ENCODE measurements at places on chromosomes 7 and 10. TPM values are rescaled to one million over a fixed set of nuclear protein-coding genes. Genes with fewer than 3 reads are reported as not detected.
A peak's percentile ranks its signal among the peaks of the same experiment; 100 is the strongest.

SND1 gene
- total RNA-seq = 174 TPM

DNA sequence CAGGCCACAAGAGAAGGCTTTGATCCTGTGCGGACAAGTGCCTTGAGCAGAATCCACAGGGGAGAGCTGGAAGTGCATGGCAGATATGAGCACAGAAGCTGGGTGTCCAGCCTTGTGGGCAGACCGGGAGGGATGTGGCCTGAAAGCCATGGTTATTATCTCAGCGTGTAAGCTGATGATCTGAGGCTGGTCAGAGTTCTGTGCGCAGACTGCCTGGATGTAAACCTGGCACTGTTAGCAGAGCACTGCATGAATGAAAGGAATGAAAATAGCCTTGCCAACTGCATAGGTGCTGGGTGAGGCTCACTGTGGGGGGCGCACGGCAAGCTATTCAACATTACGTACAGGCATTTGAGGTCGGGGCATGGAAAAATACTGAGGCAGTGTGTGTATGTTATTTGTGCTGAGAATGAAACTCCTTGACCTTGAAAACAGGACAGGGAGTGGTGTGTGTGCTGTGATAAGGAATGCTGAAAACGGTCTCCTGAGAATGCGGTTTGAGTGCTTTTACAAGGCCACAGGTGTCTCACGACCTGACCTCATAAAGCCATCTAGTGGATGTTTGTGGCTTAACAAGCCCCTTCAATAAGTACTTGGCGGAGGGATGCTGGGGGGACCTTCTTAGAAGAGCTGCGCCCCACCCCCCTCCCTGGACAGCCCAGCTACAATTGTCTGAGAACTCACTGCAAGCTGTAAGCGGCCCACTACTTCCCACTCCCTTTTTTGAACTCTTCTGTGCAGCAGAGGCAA, 18.7 kb downstream of the AKR1C1 start:
- peak; percentile 46 for DNase-seq

DNMBP gene
- 12.9 TPM for total RNA-seq

DNA sequence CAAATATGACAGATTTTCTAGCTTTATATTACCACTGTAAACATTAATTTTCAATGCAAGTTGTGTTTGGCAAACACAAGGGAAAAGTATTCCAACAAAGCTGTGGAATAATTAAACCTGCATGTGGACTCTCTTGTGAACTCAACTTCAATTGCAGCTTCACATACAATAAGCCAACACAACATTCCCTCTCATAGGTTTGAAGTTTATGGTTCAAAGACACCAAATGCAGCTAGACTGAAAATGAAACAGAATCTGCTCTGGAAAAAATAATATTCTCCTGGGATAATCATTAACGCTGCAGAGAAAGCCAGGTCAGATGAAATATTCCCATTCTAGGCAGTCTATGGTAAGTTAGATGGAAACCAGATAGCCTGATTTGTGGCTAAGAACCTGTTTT, 105.8 kb upstream of the VIPR2 start:
- no peak for DNase-seq

- DNase-seq = no peak
These were observed 203.7 kb downstream of the IPMK start for GRCh38 chr10:58063861-58064480.

GRCh38 chr10:123578721-123579120, 87.4 kb upstream of the GPR26 start:
- no peak for DNase-seq

- DNase-seq = no peak
These were observed 57.0 kb upstream of the DNAJB6 start for GRCh38 chr7:157279741-157280215.

DNA sequence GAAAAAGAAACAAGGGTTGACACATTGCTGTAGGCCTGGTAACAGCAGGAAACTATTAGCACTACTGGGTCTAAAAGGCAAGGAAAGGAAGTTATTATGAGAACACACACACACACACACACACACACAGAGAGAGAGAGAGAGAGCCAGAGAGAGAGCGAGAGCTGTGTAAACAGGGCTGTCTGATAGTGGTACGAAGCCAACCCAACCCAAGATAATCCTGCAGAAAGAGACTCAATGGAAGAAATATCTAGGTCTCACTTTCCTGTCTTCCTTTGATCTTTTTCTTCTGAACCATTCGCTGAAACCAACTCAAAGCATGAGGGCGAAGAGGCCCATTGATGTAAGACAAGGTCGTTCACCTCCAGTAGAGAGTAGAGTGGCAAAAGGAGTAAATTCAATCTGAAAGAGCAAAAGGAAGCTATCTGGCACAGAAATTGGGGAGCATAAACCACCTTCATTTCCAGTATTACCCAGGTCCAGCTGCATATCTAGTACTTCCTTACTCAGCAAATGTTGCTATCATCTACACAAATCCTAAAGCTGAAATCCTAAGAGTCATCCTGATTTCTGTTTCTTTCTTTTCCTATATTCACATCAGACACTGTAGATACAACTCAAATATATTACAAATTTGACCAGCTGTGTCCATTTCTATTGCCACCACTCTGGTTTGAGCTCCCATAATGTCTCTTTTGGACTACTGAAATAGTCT, 110.2 kb downstream of the TMEM26 start:
- DNase-seq = no peak

ANXA8L1 gene
- not detected for total RNA-seq

DNA sequence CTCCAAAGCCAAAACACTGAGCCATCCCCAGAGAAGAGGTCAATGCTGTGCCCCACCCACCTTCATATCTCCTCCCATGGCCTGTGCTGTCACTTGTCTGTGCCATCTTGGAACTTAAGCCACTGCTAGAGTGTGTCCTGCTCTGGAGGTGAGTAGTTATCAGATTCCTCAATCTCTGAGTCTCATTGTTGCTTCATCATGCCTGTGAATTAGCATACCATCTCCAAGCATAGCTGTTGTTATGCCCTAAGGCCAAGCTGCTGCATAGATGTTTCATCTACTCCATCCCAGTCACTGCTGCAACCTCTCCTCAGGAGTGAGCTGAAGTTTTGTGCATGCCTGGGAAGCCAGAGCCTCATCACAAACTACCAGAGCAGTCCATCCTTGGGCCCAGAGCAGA, 349.0 kb downstream of the ZWINT start:
- no peak for DNase-seq

- no peak for DNase-seq
These were observed 42.3 kb upstream of the CYCS start for GRCh38 chr7:25167262-25167843.

HTR7 gene
- 0.77 TPM for total RNA-seq

- DNase-seq = no peak
These were observed 24.7 kb downstream of the UBE2D1 start for GRCh38 chr10:58359541-58359940.

VSTM4 gene
- total RNA-seq = 4.4 TPM

DNA sequence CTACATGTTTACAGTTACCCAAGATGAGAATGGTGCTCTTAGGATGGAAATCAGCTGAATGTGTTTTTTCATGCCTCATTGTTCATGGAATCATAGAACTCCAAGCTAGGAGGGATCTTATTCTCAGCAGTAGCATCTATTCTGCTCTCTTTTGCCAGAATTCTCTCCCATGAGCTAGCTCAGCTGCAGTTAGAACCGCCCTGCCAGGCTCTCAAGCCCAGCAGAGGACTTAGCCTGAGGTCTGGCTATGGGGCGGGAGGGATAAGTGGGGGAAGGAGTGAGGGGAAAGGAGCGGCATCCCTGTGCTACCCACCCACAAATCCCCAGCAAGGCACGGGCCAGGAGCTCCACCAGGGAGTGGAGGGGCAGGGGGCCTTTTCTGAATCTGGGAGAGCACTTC, 120.7 kb upstream of the PLXNA4 start:
- DNase-seq = no peak

- DNase-seq = no peak
These were observed 201.1 kb upstream of the PLXNA4 start for GRCh38 chr7:132777414-132777813.

AFAP1L2 gene
- total RNA-seq = 0.77 TPM

DNA sequence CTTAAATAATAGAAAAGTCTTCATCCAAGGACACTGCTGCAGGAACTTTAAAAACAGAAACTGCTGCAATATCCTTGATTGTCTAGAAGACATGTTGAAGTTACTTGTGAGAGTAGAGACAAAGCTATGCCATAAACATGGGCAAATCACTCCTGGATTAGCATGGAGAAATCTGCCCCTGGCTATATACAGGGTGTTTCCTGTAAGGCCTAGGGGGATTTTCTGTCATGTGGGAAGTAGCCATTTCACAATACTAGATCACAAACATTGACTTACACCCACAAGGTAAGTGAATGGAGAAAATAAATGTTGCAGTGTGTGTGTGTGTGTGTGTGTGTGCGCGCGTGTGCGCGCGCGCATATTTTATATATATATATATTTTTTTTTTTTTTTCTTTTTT, 35.2 kb upstream of the PDK4 start:
- DNase-seq = no peak

TLL2 gene
- 0.17 TPM for total RNA-seq

OR6B1 gene
- not detected for total RNA-seq

GRCh38 chr7:19020062-19020461, 97.4 kb downstream of the TWIST1 start:
- DNase-seq = peak; percentile 47

GRCh38 chr10:49360271-49361177, 35.4 kb downstream of the DRGX start:
- no peak for DNase-seq

ADCY1 gene
- total RNA-seq = 0.51 TPM

CYP26C1 gene
- total RNA-seq = under 0.01 TPM

DPY19L1 gene
- total RNA-seq = 30.1 TPM

KEL gene
- not detected for total RNA-seq

URGCP gene
- total RNA-seq = 27.7 TPM

DNA sequence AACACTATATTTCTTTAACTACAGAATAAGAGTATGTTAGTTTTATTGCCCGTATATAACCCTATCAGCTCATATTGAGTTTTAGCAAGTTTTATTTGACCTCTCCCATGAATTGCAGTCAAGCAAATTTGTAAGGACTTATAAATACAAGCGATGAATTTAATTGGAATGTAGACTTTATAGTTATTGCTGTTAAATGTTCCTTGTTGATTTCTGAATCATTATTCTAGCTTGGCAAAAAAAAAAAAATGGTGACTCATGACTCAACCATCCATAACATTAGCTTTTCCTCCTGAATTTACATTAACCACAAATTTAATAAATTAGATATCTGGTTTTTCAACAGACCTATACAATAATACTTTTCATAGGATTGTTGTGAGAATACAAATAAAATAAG, 334.0 kb upstream of the LRRTM3 start:
- DNase-seq = peak; percentile 30

UPK3B gene
- under 0.01 TPM for total RNA-seq

DNA sequence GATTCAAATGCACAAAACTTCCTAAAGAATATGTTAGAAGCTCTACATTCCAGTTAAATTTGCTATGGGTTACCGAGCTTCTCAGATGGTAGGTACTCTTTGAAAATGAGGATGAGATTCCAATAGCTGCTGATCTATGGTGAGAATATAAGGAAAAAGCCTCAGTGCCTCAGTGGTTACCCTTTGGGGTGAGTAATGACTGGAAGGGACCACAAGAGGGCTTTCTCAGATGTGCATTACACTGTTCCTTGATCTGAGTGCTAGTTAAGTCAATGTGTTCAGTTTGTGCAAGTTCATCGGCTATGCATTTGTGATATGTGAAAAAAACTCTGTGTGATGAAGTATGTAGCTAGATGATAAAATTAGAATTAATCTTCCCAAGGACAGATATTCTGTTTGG, 3.5 kb downstream of the NRCAM start:
- DNase-seq = peak; percentile 43

DNA sequence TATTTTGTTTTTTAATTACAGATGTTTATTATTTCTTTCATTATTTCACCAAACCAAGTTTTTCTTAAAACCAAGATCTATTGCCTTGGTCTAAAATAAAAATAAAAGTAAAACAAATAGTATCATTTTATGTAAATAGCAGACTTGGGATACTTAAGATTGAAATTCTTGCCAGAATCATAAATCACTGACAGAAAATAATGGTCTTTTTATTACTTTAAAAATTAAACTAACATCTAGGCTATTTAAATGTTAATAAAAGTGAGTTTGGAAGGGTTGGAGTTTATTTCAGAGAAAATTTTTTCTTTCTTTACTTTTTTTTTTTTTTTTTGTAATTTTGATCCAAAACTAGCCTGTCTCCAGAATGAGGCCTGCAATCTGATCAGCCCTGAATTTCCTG, 568.0 kb upstream of the IGFBP3 start:
- no peak for DNase-seq

All from fibroblast of lung (primary cell).